CD4-positive, alpha-beta T cell treated with Interleukin-6 at 100 ng/mL for 8 hours (primary cell): ENCODE measurements at places on chromosomes 5 and 9.

DNA sequence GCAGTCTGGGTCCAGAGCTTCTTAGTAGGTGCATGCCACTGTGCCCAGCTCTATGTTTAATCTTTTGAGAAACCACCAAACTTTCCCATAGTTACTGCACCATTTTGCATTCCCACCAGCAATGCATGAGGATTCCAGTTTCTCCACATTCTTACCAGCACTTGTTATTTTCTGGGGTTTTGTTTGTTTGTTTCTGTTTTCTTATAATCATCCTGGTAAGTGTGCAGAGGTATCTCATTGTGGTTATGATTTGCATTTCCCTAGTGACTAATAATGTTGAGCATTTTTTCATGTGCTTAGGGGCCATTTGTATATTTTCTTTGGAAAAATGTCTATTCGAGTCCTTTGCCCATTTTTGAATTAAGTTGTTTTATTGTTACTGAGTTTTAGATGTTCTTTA lies 11.4 kb downstream of the FOXE1 start:
- DNase-seq, result no peak

GRCh38 chr9:89364666-89365531 lies 46.6 kb downstream of the SECISBP2 start:
- no peak for DNase-seq

DNA sequence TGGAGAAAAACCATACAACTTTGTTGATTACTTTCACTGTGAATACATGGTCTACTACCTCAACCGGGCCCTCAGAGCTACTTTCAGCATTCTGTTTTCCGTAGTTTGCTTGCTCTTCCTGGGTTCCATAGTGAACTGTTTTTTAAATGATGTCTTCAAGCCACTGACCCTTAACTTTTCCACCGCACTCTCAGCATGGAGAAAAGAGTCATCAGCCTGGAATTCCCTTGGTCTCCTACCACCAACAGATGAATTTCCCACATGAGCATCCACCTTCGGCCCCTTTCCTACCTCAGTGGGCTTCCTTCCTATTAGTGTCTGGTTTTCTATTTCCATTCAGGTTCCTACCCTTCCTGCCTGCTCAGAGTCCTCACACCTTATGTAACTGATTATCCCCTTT lies 135.9 kb upstream of the ADAMTSL1 start:
- DNase-seq, result no peak

- no peak for DNase-seq
These were observed 996 bp downstream of the NXNL2 start for GRCh38 chr9:88536023-88536324.
